ENCODE measurements at places on chromosomes 12 and 14.
A peak's percentile ranks its signal among the peaks of the same experiment; 100 is the strongest.

- no peak for DNase-seq
Measured at GRCh38 chr14:22052795-22053194, 379.2 kb upstream of the OR4E1 start.

DNA sequence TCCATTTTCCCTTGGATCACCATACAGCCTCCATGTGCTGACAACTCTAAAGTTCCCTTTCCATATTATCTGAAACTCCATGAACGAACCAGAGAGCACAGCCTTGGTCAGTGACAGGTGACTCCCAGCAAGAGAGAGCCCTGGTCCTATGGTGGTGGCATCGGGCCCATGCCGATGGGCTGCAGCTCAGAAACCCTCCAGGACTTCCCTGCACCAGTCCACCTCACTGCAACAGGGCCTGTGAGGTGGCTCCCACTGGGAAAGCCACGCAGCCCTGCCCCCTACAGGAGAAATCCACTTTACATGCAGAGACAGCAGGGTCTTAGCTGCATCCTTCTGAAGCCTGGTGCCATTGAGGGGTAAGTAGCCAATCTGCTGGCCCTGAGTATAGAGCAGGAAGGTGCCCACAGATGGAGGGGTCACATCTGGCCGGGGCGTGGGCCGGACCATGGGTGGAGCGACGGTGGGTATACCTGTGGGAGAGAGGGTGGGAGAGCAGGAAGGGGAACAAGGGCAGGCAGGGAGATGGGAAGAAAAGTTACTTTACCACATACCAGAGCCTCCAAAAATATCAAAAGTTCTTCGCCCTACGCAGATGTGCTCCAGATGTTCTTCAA is 24.7 kb downstream of the RTRAF start:
- DNase-seq = no peak

- DNase-seq = no peak
Measured at GRCh38 chr14:61765225-61765943, 3.2 kb downstream of the SNAPC1 start.

DNA sequence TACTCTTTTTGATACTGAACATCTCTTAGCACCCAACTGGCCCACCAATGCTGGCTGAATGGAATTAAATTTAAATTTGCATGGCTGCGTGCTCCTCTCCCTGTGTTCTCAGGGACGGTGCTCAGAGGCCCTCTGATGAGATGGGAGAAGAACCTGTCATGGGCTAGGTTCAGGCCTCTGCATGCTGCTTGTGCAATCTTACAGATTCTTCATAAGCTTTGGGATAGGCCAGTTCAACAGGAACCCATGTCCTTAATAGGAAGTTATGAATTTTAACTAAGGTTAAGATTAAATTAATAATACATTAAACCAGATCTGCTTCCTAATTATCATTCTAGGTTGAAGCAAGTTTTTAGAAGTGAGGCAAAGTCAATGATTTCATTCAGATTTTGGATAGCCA is 119.7 kb upstream of the LRIG3 start:
- DNase-seq = no peak

DNA sequence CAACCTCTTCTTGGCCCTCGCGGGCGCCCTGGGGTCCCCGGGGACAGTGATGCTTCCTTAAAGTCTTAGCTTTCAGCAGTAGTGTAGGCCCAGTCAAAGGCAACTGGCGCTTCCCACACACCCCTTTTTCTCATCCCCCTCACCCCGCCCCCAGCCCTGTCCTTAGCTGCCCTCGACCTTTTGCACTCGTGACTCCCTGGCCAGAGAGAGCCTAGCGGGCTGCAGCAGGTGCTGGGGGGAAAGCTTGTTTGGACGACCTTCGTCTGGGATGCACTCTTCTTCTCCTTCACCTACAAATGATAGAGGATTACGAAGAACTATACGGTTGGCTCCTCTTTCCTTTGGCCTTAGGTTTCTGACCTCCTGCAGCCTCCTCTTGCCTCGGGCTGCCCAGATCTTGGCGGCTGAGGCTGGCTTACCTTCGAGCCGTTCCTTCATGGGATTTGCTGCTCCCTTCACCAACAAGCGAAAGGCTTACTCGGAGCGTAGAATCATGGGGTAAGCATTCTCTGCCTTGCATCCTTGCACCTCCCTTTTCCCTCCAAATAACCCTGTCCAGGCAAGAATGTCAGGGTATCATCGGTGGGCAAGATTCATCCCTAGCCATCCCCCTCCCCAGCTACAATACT is 815 bp downstream of the COQ10A start:
- DNase-seq = no peak

- DNase-seq = no peak
Measured at GRCh38 chr14:31204593-31205534, 2.7 kb downstream of the HECTD1 start.

DNA sequence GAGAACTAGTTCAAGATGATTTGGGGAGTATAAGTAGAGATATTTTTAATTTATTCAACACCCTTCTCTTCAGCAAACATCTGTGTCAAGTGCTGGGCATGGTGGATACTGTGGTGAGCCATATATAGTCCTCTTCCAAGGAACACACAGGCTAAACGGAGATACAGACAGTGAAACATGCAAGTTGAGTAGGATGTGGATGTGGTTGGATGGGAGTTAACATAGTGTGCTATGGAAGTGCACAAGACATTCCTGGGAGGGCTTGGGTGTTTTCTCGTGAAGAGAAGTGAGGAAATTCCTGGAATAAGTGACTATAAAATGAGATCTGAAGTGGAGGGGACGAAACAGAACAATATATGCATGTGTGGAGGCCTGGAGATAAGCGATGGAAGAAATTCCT is 181.1 kb upstream of the NPAS3 start:
- no peak for DNase-seq

GRCh38 chr12:112458751-112459150 is 40.0 kb downstream of the PTPN11 start:
- no peak for DNase-seq

DNA sequence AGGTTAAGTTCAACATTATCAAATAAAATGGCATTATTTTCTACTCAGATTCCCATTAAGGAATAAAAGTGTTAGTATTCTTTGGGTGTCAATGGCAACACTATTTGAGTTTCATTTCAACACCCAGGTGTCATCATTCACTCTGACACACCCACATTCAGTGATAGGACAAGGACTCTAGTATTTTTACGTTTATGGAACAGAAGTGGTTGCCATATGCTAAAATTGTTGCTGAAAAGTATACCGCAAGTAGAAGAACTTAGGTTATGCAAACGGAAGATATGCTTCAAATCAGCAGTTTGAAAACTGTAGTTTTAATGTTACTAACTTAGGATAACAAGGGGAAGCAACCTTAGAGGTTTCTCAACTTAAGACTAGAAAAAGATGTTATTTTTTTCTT is 20.0 kb upstream of the SGPP1 start:
- peak; percentile 18 for DNase-seq
